ENCODE measurements at places on chromosomes 7 and 10.

- no peak for DNase-seq
Measured at GRCh38 chr7:155941688-155942087, 129.4 kb upstream of the SHH start.

GRCh38 chr10:72484521-72484920 is 129.8 kb upstream of the DNAJB12 start:
- no peak for DNase-seq

GRCh38 chr7:16609842-16610450 is 35.6 kb downstream of the ANKMY2 start:
- DNase-seq = no peak

GRCh38 chr7:103379270-103379975 is 32.0 kb downstream of the PSMC2 start:
- DNase-seq = peak; percentile 19

- DNase-seq = no peak
Measured at GRCh38 chr7:71403202-71403946, 271.4 kb downstream of the GALNT17 start.

- DNase-seq = no peak
Measured at GRCh38 chr10:51607463-51607835, 91.9 kb downstream of the CSTF2T start.

DNA sequence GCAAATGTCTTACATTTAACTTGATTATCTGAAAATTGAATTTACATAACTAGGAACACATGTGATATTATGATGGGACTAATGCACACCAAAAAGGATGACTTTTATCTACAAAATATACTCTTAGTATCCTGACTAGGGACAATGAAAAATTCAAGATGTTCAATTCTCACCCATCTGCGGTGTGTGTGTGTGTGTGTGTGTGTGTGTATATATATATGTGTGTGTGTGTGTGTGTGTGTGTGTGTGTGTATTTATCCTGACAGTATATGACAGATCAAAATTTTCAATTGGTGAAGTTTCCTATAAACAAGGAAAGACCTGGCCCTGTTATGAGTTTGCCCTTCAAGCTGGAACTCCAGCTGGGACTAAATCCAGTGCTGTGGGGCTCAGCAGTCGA is 40.3 kb upstream of the MET start:
- no peak for DNase-seq

GRCh38 chr10:97123765-97124164 is 62.0 kb downstream of the SLIT1 start:
- DNase-seq = no peak

DNA sequence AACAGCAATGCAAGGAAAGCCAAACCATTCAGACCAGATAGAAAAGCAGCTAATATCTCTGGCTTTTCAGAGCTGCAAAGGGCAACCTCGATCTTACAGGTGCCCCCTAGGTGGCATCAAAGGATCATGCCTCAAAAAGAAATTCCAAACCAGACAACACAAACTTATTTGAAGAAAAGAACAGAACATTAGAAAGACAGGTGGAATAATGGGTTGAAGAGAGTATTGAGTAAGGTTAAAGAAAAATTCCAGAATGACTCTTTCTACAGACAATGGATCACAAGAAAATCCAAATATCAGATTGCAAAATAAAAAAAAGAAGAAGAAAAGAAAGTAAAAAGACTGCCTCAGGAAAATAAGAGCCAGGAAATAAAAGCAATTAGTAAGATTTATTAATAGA is 213.7 kb downstream of the ELMO1 start:
- peak; percentile 35 for DNase-seq

- no peak for DNase-seq
Measured at GRCh38 chr10:132945125-132945893, 2.9 kb upstream of the CFAP46 start.

DNA sequence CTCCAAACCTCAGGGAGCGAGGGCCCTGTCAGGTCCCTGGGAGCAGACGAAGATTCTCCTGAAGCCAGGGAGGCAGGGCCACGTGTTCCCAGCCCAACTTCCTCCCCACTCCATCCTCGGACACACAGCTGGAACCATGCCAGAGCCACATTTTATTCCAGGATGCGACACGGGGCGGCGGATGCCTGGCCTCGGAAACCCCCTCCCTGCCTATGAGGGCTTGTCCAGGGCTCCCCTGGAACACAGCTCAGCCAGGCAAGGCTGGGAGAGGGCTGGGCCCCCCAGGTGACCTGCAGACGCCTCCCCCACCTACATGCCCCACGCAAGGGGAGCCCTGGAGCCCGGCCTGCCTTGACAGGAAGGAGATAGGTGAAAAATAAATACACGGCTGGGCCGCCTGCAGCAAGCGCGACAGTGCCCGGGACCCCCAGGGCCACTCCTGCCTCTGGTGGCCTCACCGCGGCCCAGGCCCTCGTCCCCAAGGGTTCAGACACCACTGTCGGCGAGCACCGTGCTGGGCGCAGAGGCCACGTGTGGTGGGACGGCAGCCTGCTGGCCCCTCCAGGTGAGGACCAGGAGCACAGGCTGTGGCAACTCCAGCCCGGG is 21.5 kb downstream of the GET4 start:
- no peak for DNase-seq

GRCh38 chr10:44863344-44864047 is 47.6 kb upstream of the TMEM72 start:
- no peak for DNase-seq

DNA sequence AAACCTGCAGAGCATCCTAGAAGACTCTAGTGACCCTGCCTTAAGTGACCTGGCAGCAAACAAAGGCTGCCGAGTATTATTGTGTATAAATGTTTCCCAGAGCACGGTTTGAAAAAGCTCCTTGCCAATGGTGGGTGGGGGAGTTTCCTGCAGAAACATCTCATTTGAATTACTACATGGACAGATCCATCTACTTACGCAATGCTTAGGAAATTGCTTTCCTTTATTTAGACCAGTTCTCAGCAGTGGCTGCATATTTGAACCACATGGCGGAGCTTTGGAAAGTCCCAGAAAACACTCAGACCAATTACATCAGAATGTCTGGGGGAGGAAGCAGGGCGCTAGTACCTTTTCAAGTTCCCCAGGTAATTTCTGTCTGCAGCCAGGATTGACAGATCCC is 560.9 kb downstream of the SDK1 start:
- no peak for DNase-seq

DNA sequence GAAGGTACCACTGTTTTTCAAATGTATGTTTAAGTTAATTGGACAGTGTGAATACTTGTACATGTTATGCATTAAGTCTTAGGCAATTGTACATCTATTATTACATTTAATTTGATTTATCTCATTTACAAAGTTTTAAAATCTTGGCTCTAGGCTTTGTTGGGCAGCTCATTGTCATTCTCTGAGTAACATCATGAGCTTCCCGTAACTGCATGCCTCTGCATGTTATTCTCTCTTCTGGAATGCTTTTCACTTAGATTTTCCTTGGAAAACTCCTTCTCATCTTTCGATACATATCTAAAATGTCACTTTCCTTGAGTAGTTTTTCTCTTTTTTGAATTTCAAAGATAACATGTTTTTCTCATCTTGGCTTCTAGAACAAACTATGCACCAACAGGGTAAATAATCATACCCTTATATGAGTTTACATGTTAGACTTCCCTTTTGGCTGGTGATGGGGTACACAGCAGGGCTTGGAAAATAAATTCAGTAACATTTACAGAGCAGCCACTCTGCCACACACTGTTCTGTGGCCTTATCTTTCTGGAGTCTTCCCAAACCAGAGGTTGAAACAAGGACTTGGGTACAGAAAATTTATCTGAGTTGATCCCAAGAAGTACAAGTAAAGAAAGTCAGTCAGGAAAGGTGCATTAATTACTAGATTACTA is 42.2 kb upstream of the A1CF start:
- no peak for DNase-seq

- DNase-seq = no peak
Measured at GRCh38 chr10:10794046-10794445, 223.6 kb upstream of the CELF2 start.

- DNase-seq = peak; percentile 47
Measured at GRCh38 chr7:42236976-42237810, at the start of gene GLI3. TSS of gene GLI3 (minus strand) at chr7:42237209. CDS start at chr7:42223253, 13,956 bp downstream.

DNA sequence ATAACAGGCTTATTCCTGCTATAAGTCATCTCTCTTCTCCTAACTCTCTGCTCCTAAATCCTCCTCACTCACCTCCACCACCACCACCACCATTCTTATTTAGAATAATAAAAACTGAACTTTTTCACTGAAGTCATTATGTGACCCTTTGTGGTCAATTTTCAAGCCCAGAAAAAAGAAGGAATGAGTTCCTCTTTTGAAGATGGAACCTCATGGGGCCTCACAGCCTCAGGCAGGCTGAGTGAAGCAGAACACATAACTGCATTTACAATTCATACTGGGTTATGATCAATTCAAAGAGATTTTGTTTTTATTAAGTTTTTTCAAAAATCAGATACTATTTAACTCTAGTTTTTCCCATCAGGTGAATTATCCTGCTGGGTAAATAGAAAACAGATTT is 29.8 kb downstream of the PNLIPRP3 start:
- peak; percentile 9 for DNase-seq

- no peak for DNase-seq
Measured at GRCh38 chr10:75042292-75042974, 69.0 kb upstream of the SAMD8 start.

DNA sequence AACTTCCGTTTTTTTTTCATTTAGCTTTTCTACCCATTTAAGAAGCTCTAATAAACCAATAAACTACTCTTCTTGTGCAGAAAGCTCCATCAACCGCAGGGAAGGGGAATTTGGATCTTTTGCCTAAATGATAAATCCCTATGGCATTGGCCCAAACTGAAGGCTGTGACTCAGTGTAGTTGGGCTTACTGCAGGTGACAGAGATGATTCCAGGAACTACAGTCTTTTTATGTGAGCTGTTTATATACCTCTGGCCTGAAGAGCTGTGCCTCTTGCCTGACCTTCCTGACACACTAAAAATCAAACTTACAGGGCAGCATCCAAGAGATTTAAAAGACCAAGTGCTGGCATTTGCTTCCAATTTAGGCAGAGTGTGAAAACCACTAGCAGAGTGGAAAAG is 25.2 kb downstream of the ABCB1 start:
- DNase-seq = no peak

DNA sequence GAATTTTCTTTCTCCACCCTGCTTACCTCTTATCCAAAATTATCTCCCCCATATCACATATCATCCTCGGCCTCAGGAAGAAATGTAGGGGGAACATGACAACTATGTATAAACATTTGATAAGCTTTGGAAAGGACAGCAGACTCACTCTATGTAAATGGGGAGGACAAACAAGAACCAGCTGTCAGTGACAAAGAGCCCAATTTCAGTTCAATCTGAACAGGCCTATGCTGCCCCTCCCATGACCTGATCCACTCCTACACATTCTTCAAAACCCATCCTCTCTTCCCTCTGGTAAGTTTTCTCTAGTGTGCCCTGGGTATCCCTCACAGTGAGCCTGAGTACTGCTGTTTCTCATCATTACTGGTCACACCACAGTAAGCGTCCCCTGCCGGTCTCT is 20.8 kb downstream of the FZD9 start:
- DNase-seq = no peak

GRCh38 chr10:96306516-96306915 is 2.3 kb downstream of the DNTT start:
- peak; percentile 26 for DNase-seq

- DNase-seq = peak; percentile 56
Measured at GRCh38 chr7:76397409-76398183, 11.9 kb downstream of the SSC4D start.

DNA sequence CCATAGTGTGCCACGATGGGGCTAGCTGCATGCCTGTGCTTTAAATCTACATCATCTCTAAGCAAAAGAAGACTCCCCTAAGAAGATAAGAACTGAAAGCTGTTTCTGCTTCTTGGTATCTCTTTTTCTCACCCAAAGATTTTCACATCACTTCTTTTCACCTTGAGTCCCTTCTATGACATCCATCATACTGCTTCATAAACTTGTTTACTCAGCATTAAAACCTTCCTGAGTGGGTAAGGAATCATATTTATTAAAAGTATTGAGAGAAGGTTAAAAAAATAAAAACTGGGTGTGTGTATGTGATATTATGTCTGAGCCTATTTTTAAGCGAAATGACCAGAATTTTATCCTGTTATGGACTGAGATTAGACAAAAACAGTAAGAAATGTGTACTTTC is 150.3 kb downstream of the HPSE2 start:
- DNase-seq = no peak

- DNase-seq = no peak
Measured at GRCh38 chr10:34528320-34528719, 286.8 kb downstream of the PARD3 start.

DNA sequence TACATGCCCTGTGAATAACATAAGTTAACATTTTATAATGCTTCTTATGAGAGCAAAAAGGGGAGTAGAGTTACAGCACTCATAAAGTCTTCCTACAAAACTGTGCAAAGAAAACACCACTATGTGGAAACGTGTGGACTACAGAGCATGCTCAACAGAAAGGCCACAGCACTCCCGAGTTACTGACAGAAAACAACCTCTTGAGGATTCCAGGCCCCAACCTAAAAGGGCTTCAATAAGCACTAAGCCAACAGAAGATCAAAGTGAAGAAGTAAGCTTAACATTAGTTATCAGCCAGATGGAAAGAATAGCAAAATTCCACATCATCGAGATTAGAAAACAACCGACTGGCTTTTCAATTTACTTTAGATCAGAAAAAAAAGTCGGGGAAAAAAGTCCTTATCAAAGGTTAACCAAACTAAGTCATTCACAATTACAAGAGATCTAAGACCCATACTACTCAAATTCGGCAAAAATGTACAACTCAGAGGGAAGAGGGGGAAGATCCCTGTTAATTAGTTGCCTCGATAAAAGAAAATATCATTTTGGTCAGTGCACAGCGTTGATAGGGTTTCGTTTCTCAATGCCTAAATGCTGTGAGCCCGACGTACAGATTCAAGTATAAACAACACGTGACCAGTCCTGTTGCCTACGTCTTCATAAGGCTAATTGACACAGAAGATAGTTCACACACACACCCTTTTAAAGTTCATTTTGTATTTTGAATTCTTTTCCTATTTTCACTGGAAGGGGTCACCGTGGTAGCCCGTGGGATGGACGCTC is 1.4 kb downstream of the KBTBD2 start:
- DNase-seq = peak; percentile 64

DNA sequence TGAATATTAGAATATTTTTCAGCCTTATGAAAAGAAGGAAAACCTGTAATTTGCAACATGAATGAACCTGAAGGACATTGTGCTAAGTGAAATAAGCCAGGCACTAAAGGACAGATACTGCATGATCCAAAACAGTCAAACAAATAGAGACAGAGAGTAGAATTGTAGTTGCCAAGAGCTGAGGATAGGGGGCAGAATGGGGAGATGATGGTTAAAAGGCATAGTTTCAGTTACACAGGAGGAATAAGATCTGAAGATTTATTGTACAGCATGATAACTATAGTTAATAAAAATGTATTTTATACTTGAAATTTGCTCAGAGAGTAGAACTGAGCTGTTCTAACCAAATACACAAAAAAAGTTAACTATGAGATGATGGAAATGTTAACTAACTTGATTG is 149.0 kb upstream of the TMEM106B start:
- DNase-seq = peak; percentile 42

DNA sequence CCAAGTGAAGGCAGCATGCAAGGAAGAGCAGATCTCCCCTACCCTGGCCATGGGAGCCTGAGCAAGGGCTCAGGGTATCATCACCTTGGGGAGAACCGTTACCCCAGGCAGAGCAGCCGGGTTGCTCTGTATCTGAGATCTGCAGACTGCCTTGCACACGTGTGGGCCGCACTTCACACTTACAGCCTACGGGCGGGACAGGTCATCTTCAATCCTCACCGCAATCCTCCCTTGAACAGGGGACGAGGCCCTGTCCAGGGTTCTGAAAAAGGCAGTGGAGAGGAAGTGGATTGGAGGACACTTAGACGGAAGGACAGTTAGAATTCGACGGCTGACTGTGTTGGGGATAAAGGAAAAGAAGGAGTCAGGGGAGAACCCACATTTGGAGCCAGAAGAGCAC is 51.4 kb downstream of the NPS start:
- no peak for DNase-seq

- DNase-seq = no peak
Measured at GRCh38 chr10:1130226-1130625, 74.0 kb downstream of the WDR37 start.
